Brain microvascular endothelial cell (primary cell): ENCODE measurements at places on chromosomes 4 and X.
A peak's percentile ranks its signal among the peaks of the same experiment; 100 is the strongest.

DNA sequence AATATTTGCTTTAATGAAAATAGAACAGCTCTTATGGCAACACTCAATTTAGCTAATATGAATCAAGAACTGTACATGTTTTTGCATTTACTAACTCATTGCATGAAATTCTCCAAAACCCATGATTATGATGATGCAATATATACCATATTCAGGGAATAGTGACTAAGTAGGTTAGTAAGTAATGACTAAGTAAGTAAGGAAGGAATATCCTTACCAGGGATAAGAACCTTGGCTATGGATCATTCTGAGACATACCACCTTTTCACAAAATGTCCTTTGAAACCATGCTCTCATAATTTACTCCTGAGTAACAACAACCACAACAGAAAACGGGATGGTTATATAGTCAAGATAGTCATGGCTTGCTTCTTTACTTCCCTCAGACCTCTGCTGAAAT lies 1513.0 kb downstream of the STIM2 start:
- peak; percentile 15 for DNase-seq

DNA sequence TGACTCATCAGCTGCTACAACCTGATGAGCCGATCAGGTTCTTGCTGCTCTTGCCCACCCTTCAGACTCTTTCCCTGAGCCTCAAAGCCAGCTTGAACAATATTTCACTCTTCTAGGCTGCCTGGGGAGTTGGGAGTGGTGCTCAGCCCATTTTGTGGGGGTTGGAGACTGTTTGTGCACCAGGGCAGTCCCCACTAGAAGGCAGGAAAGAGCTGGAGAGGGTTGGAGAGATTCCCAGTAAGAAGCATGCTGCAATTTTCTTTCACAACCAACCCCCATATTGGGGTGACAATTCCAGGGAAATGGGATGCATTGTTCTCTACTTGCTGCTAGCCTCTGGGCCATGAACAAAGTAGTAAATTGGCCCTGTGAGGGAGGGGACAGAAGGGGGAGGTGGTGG lies 44.1 kb downstream of the SLC16A2 start:
- no peak for DNase-seq

GRCh38 chrX:103157496-103158316 lies 57.2 kb upstream of the BEX4 start:
- peak; percentile 29 for DNase-seq

- DNase-seq = no peak
Measured at GRCh38 chrX:96183843-96184242, 500.8 kb upstream of the DIAPH2 start.

DNA sequence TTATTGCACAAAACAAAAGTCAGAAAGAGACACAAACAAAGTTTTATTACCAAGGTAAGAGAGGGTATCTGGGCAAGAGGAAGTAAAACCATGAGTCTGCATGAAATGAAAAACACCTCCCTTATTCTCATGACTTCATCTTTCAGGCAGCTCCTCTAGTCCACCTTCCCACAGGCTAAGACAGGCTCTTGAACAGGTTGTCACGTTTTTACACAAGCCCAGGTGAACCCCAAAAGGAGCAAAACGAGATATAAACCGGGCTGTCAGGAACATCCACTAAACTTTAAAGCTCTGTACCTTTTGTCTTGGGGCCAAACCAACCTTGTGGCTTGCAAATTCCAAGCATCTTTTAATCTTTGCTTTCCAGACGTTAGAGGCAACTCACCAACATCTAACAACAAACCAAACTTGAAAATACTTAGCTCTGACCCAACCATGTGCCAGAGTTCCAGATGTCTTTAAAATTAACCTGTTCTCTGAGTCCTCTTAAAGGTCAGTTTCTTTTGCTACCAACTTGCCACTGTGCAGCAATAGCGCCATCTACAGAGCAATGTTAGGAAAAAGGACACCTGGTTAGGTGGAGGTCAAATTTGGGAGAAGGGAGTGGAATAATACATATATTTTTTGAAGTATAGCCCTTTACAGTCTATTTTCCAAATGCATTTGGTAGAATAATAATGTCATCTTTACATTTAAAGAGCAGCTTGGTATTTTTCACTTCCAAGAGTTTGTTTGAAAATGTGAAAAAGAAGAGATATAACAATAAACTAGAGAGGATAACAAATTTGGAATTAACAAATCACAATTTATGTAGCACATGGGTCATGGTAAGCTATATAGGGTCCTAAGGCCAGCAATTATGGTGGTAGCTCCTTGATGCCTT lies 73.1 kb downstream of the QRFPR start:
- DNase-seq = peak; percentile 40

DNA sequence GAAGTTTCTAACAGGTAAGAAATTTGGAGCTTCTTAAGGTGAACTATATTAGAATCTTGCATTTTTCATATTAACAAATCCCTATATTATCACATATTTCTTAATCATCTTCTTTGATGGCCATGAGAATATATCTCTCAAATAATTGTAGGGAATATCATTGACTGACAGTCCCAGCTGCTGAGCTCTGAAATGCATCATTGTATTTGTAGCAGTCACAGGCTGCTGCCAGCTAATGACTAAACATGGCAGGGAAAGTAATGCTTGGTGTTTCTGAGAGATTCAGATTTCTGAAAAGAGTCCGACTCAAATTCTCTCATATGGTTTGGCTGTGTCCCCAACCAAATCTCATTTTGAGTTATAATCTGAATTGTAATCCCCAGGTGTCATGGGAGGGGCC lies 171.9 kb downstream of the TRAM1L1 start:
- DNase-seq = no peak

DNA sequence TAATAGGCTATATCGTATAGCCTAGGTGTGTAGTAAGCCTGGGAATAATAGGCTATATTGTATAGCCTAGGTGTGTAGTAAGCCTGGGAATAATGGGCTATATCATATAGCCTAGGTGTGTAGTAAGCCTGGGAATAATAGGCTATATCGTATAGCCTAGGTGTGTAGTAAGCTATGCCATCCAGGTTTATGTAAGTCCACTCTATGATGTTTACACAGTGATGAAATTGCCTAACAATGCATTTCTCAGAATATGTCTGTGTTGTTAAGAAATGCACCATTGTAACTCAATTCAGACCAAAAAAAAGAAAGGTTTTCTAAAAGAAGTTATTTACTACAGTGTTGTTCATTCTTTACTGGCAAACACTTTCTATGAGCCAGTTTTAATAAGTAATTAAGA lies 1387.2 kb downstream of the STIM2 start:
- no peak for DNase-seq

DNA sequence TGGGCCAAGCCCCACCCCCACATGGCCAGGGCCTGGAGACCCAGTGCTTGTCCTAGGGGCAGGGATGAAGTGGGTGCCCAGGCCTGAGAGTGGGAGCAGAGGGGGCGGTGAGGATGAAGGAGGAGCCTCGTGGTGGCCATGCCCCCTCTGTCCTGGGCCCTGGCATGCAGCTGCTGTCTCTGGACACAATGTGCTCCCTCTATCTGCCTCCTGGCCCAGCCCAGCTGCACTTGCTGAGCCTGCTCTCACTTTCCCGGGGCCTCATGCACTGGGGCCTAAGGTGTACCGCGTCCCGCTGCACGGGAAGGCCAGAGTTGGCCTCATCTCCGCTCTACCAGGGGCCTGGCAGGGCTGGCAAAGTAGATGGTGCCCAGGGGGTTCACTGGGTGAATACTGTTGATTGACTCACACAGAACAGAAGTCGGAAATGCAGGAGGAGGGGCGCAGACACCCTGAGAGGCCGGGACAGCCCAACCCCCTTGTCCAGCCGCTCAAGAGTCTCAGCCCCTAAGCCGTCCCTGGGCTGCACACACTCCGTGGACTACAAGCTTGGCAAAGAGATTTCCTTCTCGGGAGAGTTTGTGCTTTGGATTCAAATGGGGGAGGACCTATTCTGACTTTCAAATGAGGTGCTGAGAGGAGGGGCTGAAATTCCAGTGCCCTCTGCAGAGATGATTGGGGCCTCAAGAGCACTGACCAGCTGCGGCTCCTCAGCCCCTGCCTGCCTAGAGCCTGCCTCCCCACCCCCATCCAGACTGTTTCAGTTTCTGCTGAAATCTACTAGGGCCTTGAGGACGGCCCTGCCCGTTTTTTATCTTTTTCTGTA lies 112.4 kb downstream of the PSAPL1 start:
- DNase-seq = no peak

DNA sequence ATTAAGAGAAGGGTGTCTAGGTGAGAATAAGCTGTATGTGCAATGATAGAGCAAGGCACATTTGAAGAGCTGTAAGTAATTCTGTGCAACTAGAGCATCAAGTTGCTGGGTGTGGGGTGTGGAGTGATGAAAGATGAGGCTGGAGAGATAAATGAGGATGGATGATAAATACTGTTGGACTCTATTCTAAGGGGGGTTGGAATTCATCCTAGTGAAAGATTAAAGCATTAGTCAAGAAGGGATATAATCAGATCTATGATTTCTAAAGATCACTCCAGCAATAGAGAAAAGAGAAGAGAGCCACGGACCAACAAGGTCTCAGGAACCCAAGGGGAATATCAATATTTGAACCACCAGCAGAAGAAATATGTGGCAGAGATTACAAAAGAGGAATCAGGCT lies 415.0 kb upstream of the RPS6KA3 start:
- DNase-seq = no peak

DNA sequence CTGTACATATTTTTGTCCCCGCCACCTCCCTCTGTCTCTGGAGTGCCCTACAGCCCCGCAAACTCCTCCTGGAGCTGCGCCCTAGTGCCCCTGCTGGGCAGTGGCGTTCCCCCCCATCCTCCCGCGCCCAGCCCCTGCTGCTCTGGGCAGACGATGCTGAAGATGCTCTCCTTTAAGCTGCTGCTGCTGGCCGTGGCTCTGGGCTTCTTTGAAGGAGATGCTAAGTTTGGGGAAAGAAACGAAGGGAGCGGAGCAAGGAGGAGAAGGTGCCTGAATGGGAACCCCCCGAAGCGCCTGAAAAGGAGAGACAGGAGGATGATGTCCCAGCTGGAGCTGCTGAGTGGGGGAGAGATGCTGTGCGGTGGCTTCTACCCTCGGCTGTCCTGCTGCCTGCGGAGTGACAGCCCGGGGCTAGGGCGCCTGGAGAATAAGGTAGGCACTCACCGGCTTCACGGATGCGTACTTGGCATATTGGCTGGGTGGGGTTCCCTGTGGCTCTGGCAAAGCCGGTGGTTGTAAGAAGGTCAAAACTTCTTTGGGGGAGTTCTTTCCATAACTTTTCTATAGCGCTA lies 653 bp downstream of the HHIP start:
- no peak for DNase-seq

DNA sequence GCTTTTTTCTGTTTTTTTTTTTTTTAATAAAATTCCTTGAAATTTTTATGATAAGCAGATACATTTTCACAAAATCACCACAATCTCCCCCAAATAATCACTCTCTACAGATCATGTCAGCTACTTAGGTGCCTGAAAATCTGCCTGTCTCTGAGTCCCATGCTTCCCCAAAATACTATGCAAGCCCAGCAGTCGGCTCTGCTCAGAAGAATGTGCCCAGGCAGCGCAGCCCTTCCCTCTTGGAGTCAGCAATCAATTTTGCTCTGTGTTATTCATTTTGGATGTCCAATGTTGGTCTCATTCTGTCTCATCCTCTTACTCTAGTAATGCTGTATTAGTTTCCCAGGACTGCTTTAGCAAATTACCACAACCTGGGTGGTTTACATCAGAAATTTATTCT lies 24.9 kb upstream of the C1QTNF7 start:
- no peak for DNase-seq

GRCh38 chr4:117793845-117794480 lies 240.3 kb upstream of the NDST3 start:
- no peak for DNase-seq

DNA sequence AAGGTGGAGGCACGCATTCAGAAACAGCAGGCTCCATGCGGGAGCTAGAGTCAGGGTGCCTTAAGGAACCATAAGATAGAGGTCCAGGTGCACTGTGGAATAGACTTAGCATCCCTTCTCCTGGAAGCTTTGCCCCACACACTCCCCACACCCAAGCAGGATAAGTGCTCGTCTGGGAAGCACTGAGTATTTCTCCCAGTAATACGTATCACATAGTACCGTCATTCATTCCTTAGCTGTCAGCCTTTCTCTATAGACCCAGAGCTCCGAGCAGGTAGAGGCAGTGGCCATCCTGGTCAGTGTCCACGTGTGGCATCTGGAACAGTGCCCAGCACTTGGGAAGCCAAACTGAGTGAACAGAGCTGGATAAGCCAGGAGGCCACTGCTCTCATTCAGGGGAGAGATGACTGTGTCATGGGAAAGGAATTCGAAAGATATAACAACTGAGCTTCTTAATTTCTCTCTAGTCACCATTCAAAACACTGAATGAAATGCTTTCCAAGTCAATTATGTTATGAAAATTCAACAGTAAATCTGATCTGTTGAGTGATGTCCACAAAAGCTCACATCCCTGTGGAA lies 9.9 kb downstream of the APBB2 start:
- peak; percentile 80 for DNase-seq

DNA sequence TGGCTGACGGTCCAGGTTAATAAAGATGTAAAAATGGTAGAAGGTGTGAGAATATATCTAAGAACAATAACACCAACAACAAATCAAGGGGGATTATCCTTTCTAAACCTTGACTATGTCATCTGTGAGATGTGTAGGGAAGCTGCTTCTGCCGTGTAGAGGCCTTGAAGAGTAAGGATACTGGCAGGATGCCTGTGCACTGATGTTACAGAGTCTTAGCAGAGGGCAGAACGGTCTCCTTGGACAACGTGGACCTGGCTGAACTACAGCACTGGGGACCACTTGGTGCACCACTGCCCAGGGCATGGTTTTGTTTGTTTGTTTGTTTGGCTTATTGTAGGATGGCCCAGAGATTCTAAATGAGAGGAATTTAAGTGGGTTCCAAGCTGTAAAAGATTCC lies 33.5 kb downstream of the GPAT3 start:
- DNase-seq = no peak

- no peak for DNase-seq
Measured at GRCh38 chr4:15493411-15493810, 23.7 kb downstream of the CC2D2A start.

- no peak for DNase-seq
Measured at GRCh38 chr4:91366554-91366953, 937.2 kb upstream of the GRID2 start.

GRCh38 chr4:102627831-102628523 lies 126.8 kb downstream of the NFKB1 start:
- peak; percentile 80 for DNase-seq

GRCh38 chrX:22090181-22090580 lies 58.1 kb downstream of the PHEX start:
- DNase-seq = peak; percentile 73

- DNase-seq = no peak
Measured at GRCh38 chrX:154022108-154022507, 2.4 kb upstream of the IRAK1 start.

GRCh38 chrX:16005917-16006316 lies 117.4 kb upstream of the GRPR start:
- no peak for DNase-seq

GRCh38 chrX:123081776-123082175 lies 102.3 kb upstream of the GRIA3 start:
- peak; percentile 58 for DNase-seq

DNA sequence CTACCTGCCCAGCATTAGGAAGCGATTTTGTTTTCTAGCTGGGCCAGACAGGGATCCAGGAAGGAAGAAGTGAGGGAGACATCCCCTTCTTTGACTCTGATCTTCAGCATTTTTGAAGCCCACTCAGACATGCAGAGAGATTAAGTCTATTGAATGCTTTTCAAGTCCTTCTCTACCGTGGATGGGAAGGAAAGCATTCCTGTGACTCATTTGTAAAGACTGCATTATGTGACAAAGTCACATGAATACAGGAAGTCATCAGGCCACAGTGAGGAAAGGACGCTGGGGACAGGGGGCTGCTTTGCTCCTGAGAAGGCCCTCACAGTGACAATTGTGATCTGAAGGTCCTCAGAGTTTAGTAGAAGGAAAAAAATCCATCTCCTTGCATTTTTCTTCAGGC lies 67.4 kb upstream of the GBA3 start:
- peak; percentile 17 for DNase-seq
